Activated T-cell treated with anti-CD3 and anti-CD28 coated beads, Interleukin-2, amount 50 U/mL, for 72 hours (primary cell): ENCODE measurements at places on chromosomes 5 and 9.

DNA sequence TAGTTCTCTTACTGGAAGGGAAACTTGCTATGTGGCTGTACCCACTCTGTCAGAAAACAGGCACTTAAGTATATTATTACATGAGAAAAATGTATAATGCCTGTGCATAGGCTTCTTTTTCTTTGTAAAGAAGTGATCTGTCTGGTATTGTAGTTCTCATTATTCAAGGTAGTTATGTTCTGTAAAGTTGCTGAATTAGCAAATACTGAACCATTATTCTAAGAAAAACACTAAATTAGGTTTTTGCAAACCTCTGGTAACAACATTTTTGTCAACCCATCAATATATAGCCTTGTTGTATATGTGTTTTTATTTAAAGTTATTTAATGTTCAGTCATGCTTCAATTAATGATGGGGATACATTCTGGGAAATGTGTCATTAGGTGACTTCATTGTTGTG, 8.8 kb downstream of the RAD17 start:
- DNase-seq: no peak

- no peak for DNase-seq
Observed at GRCh38 chr5:124670722-124671184, 75.7 kb downstream of the ZNF608 start.

GRCh38 chr5:38426986-38427950, 129.2 kb downstream of the LIFR start:
- DNase-seq: no peak

- no peak for DNase-seq
Observed at GRCh38 chr9:134214386-134214765, 50.0 kb upstream of the RNU6ATAC start.

- DNase-seq: peak; percentile 87
Observed at GRCh38 chr9:131503626-131504465, 1.1 kb downstream of the POMT1 start.

DNA sequence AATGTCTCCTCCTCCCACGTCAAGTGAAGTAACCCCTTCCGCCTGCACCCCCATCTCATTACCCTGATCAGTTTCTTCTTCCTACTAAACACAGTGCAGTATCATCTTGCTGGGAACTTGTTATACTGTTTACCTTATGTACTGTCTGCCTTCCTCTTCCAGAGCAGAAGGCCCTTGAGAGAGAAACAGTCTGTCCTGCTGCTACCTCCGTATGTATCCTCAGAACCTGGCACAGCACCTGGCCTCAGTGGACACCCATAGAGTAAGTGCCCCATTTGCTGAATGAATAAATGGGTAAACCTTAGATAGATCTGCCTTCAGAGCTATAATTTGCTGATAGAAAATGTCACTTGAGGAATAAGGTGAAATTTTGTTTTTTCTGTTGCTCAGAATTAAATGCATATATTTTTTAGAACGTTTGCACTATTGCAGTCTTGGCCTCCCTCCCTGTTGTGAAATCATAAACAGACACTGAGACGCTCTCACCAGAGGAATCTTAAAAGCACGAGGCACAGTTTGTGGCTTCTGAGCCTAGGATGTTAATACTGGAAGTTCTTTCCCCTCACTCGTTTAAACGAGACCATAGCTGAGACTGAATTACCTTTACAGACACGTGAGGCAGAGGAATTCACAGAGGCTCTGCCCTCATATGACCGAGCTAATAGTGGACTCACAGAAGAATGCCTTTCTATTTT, 223.1 kb upstream of the DAP start:
- DNase-seq: no peak

- DNase-seq: no peak
Observed at GRCh38 chr5:84549054-84549453, 164.4 kb upstream of the EDIL3 start.
